ENCODE measurements at places on chromosomes 6 and 20.

GRCh38 chr6:14610141-14610540 is 492.6 kb downstream of the CD83 start:
- no peak for DNase-seq

DNA sequence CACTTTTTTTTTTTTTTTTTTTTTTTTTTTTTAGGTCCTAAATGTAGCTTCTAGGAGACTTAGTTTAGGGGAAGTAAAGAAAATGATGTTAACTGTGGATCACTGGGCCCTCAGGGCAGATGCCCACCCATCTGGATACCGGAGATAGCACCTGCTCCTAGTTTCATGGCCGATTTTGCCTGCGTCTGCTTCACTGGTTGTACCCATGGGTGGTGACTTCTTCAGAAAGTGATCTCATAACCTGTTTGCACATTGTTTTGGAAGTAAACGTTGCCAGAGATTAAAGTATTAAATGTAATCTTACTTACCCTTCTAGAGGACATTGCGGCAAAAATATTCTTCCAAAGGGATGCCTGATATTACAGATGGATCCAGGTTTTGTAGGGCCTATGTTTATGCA is 79.8 kb upstream of the SGK1 start:
- DNase-seq: no peak

GRCh38 chr20:62219101-62219991 is 732 bp downstream of the HRH3 start:
- DNase-seq: no peak

DNA sequence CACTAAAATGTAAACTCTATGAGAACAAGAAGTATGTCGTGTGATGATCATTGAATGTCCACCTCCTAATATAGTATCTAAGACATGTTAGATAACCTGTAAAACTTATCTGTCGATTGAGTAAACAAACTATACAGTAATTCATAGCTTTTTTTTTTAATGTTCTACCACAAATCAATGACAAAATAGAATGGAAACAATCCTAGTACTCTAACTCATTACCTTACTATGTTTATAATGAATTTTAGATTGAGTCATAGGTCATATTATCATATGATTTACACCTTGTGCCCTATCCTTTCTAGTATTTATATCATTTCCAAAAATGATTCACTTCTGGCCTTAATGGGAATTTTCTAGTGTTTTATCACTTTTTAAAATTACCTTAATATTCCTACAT is 6.1 kb downstream of the VTA1 start:
- no peak for DNase-seq

DNA sequence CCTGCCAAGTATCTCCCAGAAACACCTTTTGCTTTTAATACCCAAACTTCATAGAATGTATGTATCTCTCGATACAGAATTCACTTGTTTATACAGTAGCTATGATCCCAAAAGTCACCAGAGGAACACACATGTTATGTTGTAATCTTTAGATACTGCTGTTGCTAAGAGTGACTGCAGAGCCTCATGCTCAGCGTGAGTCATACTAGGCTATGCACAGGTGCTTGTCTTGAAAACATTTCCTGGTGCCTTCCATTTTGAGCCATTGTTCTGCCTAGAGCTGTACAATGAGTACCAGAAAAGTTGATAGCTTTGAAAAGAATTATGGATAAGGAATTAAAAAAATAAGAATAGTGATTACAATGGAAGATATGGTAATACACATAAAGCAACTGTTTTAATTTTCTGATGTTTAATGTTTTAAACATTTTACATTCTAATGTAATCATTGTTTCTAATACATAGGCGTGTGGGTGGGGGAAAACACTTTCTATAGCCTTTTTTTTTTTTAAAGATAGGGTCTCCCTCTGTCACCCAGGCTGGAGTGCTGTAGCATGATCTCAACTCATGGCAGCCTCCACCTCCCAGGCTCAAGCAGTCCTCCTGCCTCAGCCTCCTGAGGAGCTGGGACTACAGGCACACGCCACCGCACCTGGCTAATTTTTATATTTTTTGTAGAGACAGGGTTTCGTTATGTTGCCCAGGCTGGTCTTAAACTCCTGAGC is 79.4 kb downstream of the CD24 start:
- DNase-seq: no peak

DNA sequence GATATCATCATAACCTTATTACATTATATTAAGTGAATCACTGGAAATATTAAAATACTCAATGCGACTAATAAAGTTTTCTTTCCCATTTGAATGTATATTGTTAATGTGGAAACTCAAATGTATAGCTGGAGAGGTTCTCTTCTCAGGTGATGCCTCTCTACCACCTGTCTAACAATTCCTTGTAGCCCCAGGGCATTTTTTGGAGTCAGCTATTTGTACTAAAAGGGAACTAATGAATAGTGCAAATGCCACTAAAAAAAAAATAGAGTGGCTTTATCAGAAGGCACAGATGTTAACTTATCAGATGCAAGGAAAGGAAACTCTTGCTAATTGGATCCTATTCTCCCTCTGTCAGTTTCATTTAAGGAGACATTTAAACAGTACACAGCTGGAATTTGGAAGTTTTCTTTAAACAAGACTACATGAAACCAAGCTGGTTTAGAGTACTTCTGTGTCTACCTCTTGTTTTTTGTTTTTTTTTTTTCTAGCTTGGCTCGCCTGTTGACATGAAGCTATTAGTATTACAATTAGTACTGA is 897.0 kb upstream of the SLC35B3 start:
- DNase-seq: no peak

DNA sequence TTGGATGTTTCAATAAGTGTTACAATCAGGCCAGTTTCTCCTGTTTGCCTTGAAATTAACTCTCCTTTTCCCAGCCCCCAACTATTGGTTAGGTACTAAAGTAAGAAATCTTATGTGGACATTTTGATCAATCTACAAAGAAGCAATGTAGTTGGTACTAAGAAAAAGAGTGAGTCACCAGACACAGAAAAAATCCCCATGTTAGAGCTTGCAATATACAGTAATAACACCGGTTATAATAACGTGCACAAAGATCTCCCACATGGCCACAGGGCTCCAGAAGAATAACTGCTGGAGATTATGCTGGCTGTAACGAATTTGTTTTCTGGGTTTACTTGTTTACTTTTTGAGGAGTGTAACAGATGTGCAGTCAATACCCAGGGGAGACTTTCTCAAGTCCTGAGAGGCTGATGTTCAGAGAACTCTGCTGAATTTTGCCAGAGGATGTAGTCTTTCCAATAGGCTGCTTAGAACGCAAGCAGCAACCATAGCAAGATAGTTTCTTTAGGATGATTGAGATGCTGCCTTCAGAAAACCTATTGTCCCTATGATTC is 166.2 kb upstream of the SPACA1 start:
- no peak for DNase-seq

DNA sequence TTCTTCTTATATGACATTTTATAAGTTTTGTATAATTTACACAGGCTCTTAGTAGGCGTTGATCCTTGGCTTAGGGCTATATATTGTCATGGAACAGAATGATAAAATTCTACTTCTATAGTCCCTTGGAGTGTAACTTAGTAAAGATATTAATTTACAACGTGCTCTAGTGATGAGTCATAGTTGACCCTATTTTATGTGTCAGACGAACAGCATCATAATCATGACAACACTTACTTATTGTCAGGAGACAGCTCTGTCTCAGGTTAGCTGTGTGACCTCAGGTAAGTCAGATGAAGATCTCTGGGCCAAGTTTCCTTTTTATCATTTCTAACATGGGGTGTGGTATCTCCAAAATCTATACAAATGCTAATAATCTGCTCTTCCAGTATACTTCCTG is 473.5 kb downstream of the UTRN start:
- no peak for DNase-seq
